ENCODE measurements at places on chromosomes 1 and 21. TPM values are rescaled to one million over a fixed set of nuclear protein-coding genes. Genes with fewer than 3 reads are reported as not detected.

Gene CHI3L1
- 0.31 TPM for total RNA-seq

Gene NBPF4
- total RNA-seq, result not detected

DNA sequence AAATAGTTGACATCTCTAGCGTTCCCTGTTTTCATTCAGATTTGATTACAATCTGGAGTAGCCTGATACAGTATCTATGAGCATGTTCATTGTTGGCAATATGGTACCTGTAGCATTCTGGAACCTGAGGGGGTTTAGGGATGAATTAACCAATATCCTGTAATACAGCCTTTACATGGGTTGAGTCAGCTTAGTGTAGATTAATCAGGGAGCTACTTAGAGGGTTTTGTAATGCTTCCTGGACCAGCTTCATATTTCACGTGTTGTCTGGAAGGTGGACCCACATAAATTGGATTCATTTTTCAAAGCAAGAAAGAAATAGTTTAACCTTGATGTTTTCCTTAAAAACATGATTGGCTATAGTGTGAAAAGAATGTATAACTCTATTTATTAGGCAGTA lies 3.6 kb downstream of the OTUD3 start:
- peaks cover 19% of the 10 kb centered on the region for H3K4me1 ChIP-seq
- H3K4me3 ChIP-seq, result no peak overlapping the region
- no peak overlapping the region for H3K27ac ChIP-seq

Gene PARP1
- 111 TPM for total RNA-seq

Gene C8B
- not detected for total RNA-seq

Gene GCSAML
- total RNA-seq, result not detected

DNA sequence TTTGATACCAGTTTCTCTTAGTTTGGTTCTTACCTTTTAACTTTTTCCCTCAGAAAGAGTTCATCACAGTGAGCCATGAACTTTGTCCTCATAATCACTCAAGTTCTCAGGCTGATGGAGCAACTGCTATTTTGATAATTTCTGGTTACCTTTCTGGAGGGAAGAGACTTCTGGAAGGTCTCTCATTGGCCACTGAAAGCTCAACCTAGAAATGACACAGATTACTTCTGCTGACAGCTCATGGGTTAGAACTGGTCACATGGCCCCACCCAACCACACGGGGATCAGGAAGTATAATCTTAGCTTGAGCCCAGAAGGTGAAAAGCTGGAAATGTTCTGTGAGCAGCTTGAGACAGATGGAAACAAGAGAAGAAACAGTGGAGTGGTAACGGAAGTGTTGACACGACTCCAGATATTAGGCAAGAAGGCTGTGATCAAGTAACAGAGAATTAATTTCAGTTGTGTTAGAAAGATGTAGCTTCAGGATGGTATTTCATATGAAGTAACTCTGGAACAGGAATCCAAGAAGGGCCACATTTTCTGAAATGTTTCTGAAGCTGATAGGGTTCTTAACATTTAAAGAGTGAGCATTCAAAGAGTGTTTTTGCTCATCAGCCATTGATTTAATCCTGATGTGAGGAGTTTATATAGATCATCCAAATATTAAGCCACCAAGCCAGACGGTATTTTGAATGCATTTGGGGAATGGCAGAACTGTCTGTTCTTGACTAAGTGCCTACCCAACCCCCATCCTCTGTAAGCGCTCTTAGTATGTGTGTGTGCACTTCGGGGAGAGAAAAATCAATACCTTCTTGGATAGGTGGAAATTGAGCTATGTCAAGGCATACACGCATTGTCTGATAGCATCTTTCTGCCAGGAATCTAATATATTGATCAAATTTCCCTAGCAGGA lies 21.9 kb upstream of the XPR1 start:
- DNase-seq, result no peak
- H3K27ac ChIP-seq, result no peak overlapping the region
- H3K4me3 ChIP-seq, result no peak overlapping the region
- no peaks in the 10 kb centered on the region for H3K36me3 ChIP-seq
- no peaks in the 10 kb centered on the region for H3K27me3 ChIP-seq

- no peak overlapping the region for H3K4me3 ChIP-seq
- no peak for DNase-seq
- no peaks in the 10 kb centered on the region for H3K27me3 ChIP-seq
- H3K27ac ChIP-seq, result no peak overlapping the region
- no peaks in the 10 kb centered on the region for H3K4me1 ChIP-seq
Observed at GRCh38 chr1:218850367-218850766, 323.3 kb upstream of the LYPLAL1 start.

GRCh38 chr1:166852918-166853317 lies 13.6 kb downstream of the POGK start:
- H3K27ac ChIP-seq, result no peak overlapping the region
- H3K36me3 ChIP-seq, result peaks cover 100% of the 10 kb centered on the region
- H3K4me3 ChIP-seq, result no peak overlapping the region
- DNase-seq, result no peak

DNA sequence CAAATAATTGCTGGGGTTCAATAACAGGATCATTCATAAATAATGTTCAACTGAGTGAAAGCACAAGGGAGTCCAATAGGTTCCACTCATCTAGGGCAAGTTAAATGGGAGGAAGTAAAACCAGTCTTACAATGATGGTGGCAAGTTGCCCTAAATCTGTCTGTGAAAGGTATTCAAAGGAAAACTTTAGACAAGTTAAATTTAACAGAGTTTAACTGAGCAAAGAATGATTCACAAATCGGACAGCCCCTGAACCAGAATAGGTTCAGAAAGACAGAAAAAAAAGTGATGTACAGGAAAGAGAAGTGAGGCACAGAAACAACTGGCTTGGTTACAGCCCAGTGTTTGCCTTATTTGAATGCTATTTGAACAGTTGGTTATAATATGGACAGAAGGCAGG lies 183.5 kb upstream of the ADGRL4 start:
- DNase-seq, result no peak
- H3K27ac ChIP-seq, result no peak overlapping the region
- H3K4me3 ChIP-seq, result no peak overlapping the region
- H3K36me3 ChIP-seq, result no peaks in the 10 kb centered on the region
- peaks cover 5% of the 10 kb centered on the region for H3K4me1 ChIP-seq
- no peaks in the 10 kb centered on the region for H3K27me3 ChIP-seq

GRCh38 chr1:111406321-111406768 lies 21.2 kb downstream of the OVGP1 start:
- H3K4me1 ChIP-seq, result peaks cover 11% of the 10 kb centered on the region
- no peak for DNase-seq
- no peak overlapping the region for H3K4me3 ChIP-seq

Gene ADORA1
- total RNA-seq, result 7.9 TPM

- DNase-seq, result no peak
- no peaks in the 10 kb centered on the region for H3K27me3 ChIP-seq
- H3K4me1 ChIP-seq, result no peaks in the 10 kb centered on the region
- H3K36me3 ChIP-seq, result no peaks in the 10 kb centered on the region
Observed at GRCh38 chr1:158972841-158973240, 36.9 kb upstream of the IFI16 start.

- H3K4me3 ChIP-seq, result no peak overlapping the region
- H3K27me3 ChIP-seq, result no peaks in the 10 kb centered on the region
- DNase-seq, result no peak
- H3K27ac ChIP-seq, result no peak overlapping the region
- H3K4me1 ChIP-seq, result no peaks in the 10 kb centered on the region
- no peaks in the 10 kb centered on the region for H3K36me3 ChIP-seq
Observed at GRCh38 chr1:28790377-28791035, 21.5 kb upstream of the OPRD1 start.

Gene CFAP126
- not detected for total RNA-seq
